Fibroblast of the aortic adventitia (primary cell): ENCODE measurements at places on chromosomes 13 and 19. TPM values are rescaled to one million over a fixed set of nuclear protein-coding genes. Genes with fewer than 3 reads are reported as not detected.

ZNF772 gene
- 6.4 and 17.9 TPM in 2 replicates for total RNA-seq

SAE1 gene
- total RNA-seq = 70.2 and 140 TPM in 2 replicates

RETN gene
- total RNA-seq = not detected in 2 replicates

- DNase-seq = no peak
Measured at GRCh38 chr13:113002206-113002912, 33.3 kb downstream of the MCF2L start.
